ENCODE measurements at places on chromosomes 2 and 18.

DNA sequence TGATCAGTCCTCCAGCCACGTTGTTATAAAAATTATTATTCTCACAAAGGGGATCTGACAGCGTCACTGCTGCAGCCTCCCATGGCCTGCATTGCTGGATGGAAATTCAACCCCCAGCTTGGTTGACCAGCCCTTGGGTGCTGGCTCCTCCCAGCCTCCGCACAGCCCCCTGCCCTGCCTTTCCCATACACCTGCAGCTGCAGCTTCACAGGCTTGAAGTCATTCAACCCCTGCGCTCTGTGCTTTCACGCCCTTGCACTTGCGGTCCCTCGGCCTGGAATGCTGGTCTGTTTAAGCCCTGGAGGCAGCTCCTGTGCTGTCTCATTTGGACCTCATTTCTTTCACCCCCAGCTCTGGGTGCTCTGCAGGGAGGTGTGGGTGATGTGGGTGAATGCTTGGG is 860 bp upstream of the CD8A start:
- DNase-seq: no peak

DNA sequence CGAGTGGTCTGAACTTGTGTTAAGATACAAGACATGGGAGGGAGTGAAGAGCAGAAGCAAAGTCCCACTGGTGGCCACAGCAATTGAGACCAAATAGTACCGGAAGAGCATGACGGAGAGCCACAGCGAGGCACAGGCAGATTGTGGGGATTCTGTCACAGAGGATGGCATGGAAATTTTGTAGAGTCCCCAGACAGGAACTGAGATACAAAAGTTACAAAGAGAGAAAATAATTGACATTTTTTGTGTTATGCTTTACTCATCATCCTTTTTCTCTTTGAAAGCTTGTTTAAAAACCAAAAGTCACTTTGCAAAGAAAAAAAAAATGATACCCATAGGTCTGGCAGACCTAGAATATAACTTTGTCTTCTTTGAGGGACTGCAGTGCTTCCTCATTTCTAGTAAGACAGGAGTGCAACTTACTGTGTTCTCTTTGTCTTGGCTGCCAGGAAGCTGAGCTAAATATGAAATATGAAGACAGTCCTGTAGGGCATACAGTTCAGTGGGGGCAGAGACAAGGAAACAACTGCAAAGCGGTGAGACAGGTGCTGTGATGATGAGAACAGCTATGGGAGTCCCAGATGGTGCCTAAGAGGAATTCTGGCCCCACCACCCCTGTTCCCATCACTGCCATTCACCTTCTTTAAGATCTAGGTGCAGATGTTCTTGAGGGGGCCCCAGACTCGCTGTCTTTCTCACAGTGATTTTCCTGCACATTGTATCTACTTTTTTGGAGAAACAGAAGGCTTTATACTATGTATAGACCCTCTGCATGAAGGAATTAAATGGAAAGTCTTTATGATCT is 5.2 kb downstream of the ARHGAP25 start:
- DNase-seq: no peak

DNA sequence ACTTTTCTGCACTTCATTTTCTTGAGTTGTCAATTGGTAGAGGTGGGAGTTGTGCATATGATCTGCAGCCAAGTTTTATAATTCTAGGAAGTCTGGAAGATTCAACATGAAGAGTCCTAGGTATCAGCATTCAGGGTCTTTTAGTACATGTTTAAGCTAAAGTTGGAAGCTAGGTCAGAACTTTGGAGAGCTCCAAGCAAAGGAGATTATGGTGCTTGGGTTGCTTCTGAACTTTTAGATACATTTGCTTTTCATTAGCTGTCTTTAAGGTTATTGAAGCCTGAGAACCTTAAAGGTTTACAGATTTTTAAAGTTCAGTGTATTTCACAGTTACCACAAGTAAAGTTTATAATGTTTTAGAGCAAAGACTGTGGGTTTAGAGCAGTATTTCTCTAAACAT is 85.5 kb downstream of the EPC2 start:
- DNase-seq: no peak

- DNase-seq: no peak
Measured at GRCh38 chr2:27736031-27736889, 35.3 kb upstream of the MRPL33 start.

DNA sequence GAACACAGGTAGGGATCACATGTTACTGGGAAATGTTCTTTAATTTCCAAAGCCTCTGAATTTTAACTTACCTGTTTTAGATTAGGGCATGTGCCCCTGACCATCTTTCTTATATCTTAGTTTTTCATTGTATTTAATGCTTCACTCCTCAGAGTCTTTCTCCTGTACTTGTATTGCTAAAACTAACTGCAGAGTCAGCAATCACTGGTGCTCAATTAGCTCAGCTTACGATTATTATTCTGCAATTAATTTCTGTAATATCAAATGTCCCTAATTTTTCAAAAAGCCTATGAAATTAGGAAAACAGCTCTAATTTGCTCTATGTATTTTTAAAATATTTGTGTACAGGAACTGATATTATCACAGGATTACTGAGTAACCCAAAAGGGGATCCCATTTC is 693.2 kb upstream of the SLC8A1 start:
- no peak for DNase-seq

- DNase-seq: peak; percentile 28
Measured at GRCh38 chr2:75807992-75808391, 97.3 kb upstream of the GCFC2 start.

DNA sequence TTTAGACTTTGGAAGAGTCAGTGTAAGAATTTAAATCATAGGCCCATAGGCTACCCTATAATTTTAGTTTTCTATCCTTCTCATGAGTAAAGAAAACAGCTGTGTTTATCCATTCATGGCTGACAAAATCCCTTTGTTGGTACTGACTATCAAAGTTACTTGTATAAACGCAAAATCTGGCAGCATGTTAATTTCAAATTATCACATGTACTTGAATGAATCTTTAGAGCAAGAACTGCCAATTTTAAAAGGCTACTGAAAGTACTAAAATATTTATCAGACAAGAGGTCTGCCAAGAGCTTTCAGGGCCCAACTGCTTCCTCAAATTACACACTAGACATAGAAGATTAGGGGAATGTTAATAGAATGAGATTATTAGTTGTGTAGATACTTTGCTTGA is 66.6 kb downstream of the MYL12B start:
- DNase-seq: peak; percentile 16

DNA sequence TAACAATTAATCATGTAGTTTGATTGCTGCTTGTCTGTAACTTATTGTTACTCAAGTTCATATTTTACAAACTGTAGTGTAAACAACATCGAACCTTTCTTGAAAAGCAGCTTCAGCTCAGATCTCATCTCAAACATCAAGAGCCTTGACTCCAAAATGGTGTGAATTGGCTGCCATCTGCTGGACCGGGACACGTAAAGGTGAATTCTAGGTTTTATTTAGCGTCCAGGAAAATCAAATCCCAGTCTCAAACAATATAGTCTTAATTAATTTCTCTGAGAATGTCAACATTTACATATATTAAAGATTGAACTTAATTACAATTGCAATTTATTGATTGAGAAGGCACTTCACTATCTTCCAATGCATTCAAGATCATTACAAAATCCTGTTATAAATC is 453.0 kb downstream of the GALR1 start:
- DNase-seq: peak; percentile 66

DNA sequence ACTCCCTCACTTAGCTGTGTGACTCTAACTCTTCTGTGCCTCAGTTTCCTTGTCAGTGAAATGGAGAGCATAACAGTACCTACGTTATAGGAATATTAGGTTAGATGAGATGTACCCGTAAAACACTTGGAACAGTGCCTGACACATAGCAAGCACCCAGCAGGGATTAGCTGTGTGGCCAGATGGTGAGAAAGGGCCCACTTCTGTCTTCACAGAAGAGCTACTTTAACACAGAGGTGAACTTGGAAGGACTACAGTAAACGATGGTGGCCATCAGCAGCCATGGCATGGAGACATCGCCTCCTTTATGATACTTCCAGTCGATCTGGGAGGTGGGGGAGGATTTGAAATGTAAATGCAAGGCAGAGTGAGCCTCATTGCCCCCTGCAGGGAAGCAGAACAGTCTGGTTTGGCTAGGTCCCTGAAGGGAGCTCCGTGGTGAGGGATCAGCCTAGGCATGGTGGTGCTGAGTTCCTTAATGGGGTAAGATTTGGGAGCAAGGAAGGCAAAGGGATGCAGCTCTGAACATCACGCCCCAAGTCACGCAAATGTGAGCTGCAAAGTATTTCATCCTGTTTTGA is 101.7 kb upstream of the ALPP start:
- peak; percentile 92 for DNase-seq

DNA sequence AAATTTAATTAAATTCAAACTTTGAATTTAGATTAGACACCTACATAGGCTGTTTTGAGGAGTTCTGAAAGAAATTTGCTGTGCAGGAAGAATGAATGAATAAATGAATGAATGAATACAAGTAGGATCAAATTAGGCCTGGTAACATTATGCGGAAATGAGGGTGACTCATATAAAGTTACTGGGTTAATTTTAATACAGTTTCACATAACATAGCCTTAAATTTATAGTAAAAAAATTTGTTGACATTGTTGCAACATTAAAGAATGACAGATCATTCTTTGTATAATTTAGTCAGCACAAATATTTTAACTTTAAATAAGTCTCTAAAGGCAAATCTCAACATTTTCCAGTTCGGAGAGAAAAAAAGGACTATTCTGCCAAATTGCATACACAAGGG is 1293.1 kb upstream of the SLC39A10 start:
- peak; percentile 31 for DNase-seq

DNA sequence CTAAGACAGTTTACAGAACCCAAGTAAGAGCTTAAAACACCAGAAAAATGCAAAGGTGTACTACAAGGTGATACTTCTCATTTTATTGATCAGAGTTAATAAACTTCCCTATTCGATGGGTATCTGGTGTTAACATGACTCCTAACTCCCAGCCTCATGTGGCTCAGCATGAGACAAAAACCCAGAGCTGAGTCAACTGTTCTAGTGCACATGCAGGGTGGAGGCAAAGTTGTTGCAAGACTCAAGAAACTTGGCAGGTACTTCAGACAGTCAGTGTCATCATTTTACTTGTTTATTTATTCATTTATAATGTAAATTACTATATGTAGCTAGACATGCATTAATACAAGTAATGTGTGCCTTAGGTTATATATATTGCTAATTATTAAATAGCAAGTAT is 216.6 kb upstream of the DSEL start:
- no peak for DNase-seq

GRCh38 chr18:58104096-58104495 is 60.1 kb downstream of the NEDD4L start:
- DNase-seq: no peak

DNA sequence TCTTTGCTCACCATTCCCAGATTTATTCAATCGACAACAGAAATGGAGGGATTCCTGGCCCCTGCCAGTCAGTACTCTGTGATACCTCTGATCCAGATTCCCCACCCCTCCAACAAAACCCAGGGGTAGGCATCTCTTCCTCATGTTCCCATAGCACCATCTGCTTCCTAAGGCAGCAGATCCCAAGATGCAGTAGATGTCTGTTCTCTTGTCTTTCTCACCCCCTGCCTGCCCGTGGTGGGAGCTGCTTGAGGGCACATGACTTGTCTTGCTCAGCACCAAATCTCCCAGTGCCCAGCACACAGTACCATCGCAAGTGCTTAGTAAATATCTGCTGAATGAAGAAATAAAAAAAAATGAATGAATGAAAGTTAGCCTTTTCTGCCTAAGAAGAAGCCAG is 98.2 kb downstream of the ZBTB7C start:
- peak; percentile 69 for DNase-seq

GRCh38 chr18:43868497-43868995 is 591.3 kb upstream of the SYT4 start:
- DNase-seq: no peak

DNA sequence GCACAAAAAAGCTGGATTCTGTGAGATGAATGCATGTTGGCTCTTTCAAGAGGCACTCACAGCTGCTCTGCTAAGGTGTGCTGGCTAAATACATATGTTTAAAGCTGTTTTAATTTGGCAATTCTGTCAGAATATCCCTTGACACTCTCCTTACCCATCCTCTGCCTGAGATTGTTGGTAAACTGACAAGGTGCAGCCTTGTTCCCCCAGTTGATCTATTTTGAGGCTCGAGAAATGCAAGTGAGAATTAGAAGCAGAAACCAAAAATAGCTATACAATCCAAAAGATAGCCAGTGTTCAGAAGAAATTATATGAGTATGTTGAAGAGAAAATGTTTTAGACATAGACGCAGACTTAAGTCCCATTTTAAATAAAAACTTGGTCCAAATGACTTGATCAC is 971.7 kb upstream of the GYPC start:
- DNase-seq: no peak

DNA sequence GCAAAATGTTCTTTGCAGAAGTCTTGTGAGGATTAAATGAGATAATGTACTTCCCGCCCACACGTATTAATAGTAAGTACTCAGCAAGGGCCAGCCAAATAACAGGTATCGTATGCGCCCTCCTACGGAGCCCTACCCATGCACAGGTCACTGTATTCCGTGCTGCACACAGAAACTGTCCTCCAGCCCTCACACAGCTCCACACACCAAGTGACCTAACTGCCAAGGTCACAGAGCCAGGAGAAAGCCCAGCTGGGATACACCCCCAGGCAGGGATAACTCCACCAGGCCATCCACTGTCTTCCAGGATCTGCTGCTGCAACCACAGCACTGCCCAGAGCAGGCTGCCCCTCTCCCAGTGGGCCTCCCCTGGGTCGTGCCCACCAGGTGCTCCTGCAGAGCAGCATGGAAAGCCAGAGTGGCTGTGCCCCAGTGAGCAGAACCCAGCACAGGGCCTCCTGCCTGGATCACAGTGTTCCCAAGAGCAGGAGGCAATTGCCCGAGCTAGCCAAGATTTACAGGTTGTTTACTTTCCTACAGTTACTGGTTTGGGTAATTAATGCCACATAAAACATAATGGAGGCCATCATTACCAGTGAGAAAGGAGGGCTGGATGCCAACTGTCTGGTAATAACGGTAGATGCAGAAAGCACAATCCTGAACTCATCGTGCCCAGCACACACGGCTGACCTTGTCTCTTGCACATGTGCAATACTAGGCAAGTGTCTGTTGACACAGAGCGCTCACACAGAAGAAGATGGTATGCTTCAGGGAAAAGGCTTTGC is 24.4 kb downstream of the TFCP2L1 start:
- DNase-seq: no peak

- DNase-seq: peak; percentile 53
Measured at GRCh38 chr2:9630117-9630735, 571 bp downstream of the YWHAQ start.

DNA sequence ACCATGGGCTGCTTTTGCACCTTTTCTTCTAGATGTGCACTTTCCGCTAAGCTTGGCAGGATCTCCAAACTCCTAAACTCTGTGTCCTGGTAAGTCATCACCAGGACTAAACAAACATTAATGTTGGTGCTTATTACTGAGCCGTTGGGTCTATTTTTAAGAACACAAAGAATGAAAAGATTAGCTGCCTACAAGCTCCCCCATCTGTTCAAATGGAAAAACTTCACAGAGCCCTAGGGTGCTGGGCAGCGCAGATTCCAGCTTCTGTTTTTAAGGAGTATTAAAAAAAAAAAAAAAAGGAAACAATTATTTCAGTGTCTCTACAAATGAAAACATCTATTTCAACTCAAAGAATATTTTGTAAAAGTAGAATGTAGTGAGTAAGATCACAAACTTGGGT is 97.8 kb upstream of the AQP4 start:
- DNase-seq: peak; percentile 18
